ENCODE measurements at places on chromosomes 16 and 17.

- no peak for DNase-seq
These were observed 538.2 kb upstream of the CDH5 start for GRCh38 chr16:65828296-65828695.

DNA sequence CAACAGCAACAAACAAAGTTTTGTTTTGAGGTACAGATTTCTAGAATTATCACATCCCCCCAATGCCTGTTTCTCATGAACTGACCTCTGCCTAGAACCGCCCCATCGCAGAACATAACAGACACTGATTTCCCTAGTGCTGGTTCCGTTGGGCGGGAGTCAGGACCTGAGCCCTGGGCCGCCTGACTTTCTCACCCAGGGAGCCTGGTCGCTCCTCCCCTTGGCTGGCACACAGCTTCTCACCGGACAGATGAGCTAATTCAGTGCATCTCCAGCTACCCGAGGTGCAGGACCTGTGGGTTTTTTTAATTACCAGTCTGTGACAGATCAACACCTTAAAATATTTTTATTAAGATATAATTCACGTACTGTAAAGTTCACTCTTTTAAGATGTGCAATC is 20.1 kb upstream of the RPL38 start:
- no peak for DNase-seq

- DNase-seq = no peak
These were observed 34.5 kb upstream of the CLEC3A start for GRCh38 chr16:77987810-77988209.

GRCh38 chr16:51834794-51835193 is 683.7 kb upstream of the SALL1 start:
- no peak for DNase-seq

DNA sequence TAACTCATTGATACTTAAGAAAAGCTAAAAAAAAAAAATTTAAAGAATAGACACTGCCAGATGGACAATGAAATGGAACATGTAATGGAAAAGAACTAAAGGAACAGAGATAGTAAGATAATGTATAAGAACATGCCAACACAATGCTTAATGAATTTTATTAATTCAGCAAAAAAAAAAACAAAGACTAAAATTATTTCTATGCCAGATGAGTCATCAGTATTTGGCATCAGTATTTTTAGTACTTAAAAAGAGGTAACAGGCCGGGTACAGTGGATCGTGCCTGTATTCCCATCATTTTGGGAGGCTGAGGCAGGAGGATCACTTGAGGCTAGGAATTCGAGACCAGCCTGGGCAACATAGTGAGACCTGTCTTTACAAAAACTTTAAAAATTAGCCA is 168.5 kb downstream of the CYB561 start:
- no peak for DNase-seq

DNA sequence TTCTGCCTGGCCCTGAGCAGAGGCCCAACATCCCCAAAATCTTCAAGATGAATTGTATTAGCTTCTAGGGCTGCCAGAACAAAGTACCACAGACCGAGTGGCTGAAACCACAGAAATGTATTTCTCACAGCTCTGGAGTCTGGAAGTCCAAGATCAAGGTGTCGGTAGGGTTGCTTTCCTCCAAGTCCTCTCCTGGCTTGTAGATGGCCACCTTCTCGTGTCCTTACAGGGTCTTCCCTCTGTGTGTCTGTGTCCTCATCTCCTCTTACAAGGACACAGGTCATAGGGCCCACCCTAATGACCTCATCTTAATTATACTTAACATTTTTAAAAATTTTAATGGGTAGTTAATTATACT is 215.7 kb downstream of the NTN1 start:
- no peak for DNase-seq

- no peak for DNase-seq
These were observed 21.0 kb upstream of the FLCN start for GRCh38 chr17:17258011-17258410.

GRCh38 chr16:19406891-19407491 is 10.7 kb upstream of the TMC5 start:
- DNase-seq = no peak

- no peak for DNase-seq
These were observed 5.2 kb upstream of the AATF start for GRCh38 chr17:36943250-36944191.

GRCh38 chr16:85570735-85571562 is 42.2 kb upstream of the GSE1 start:
- peak; percentile 74 for DNase-seq

- DNase-seq = no peak
These were observed 8.4 kb downstream of the MPRIP start for GRCh38 chr17:17050346-17051345.

GRCh38 chr16:71796501-71797097 is 12.0 kb downstream of the AP1G1 start:
- no peak for DNase-seq

GRCh38 chr16:71565812-71566700 is 10.8 kb downstream of the TAT start:
- no peak for DNase-seq

GRCh38 chr16:72424757-72425156 is 252.8 kb upstream of the PMFBP1 start:
- DNase-seq = no peak

- no peak for DNase-seq
These were observed 86.7 kb downstream of the TIMM22 start for GRCh38 chr17:1083451-1084187.

DNA sequence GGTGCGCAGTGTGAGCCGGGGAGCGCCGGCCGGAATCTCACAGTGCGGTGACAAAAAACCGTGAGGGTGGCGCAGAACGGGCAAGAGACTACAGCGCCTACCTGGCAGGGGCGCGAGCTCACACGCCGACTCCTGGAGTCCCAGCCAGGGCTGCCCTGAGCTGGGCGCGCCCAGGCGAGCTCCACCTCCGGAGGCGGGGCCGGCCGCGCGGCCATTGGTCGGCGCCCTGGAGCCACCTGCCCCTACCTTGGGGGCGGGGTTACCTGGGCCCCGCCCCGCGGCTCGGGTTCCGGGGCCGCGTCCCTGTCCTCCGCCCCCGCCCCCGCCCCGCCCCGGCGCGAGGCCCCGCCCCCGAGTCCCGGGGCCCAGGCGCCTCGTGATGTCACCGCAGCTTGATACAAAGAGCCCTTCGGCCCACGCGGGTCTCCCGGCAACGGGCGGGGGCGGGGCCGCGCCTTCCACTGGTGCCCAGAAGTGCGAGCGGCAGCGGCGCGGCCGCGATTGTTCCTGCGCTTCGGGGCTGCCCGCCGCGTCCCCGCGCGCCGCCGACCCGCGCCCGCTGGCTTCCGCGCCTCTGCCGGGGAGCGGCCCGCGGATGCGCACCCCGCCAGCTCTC is 96.3 kb downstream of the RAB11FIP4 start:
- DNase-seq = peak; percentile 97
